ENCODE measurements at places on chromosomes 4 and X.

GRCh38 chr4:77629885-77630284 lies 24.3 kb downstream of the CXCL13 start:
- no peak for DNase-seq

DNA sequence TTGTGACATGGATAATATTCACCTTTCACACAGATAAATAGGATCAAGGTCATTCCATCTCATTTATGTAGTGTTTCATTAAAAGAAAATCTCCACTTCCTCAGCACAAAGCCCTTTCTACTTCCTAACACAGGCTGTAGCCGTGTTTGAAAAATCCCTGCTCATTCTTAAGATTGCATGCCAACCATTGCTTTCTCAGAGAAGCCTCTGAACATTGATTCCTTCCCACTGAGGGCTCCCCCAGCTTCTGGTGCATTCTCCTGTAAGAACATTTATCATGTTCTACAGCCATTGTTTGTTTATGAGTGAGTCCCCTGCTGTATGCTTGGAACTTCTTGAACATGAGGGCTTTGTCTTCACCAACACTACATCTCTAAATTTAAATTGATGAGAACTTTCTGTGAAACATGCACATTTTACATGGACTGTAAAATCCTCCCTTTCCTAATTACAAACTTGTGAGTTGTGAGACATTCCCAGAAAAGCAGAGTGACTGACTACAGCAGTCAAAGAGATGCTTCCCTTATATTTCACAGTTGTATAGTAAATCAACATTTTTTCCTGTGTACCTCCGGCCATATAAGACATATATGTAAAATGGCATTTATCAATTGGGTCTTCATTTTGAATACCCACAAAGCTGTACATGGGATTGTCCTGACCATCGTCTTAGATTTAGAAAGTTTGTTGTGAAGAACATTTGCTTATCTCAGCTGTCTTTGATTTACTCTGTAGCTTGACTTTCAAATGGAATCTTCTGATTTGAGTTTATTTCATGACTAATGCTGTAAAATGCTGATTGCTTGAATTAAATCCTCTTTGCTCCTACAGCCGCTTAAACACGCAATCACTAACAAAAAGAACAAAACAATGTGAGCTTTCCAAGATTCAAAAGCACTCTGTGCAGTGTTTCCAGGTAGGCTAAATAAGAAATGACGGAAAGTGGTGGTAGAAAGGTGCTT lies 600.5 kb upstream of the SLIT2 start:
- DNase-seq = no peak

- DNase-seq = no peak
Measured at GRCh38 chr4:141610365-141610764, 26.0 kb upstream of the IL15 start.

GRCh38 chrX:18855919-18856644 lies 127.8 kb downstream of the PHKA2 start:
- DNase-seq = no peak

GRCh38 chr4:829761-830600 lies 4.1 kb upstream of the CPLX1 start:
- DNase-seq = peak; percentile 52

DNA sequence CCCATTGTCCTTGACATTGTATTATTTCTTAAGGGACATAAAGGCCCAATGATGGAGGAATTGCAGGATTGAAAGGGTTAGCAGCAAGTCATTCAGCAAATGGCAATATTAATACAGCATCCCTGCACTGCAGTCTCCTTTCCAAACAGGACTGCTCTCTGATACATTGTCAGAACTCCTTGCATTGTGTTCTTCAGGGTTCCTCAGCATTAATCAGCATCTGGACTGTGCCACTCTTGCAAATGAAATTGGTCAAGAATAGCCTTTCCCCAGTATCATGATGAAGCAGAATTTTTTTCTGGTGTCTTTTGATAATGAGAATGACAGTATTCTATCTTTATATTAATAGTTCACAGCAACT lies 272.6 kb upstream of the HAND2 start:
- DNase-seq = no peak

DNA sequence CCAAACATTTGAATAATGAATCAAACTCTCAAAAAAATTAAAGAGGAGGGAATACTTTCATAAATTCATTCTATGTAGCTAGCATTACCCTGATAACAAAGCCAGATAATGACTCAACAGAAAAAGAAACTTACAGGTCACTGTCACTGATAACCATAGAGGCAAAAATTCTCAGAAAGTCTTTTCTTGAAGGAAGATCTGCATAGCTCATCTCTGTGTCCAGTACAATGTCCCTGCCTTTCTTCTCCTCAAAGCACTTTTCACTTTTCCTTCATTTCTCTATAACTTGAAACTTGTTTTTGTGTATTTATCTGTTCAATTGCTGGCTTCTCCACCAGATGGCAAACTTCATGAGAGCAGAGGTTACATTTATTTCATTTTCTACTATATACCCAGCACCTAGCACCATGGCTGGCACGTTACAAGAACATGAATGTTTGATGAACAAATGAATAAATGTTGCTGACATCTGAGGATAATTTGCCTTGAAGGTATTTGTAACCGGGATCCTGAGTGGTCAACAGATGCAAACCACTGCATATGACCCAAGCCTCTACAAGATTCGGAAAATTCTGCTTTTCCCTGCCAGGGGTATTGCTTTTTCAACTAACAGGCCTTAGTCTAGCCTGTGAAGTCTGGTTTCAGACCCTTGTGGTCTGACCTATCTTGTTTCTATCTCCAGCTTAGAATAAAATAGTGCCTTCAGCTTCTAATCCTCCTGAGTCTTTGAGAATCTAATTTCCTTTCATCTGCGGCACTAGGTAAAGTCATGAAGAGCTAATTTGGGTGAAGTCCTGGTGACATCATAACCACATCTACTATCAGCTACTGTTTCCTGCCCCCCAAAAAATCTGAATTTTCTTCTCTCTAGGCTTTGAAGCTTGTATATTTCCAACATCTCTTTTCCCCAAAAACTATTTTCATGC lies 52.5 kb upstream of the ANTXR2 start:
- peak; percentile 67 for DNase-seq

DNA sequence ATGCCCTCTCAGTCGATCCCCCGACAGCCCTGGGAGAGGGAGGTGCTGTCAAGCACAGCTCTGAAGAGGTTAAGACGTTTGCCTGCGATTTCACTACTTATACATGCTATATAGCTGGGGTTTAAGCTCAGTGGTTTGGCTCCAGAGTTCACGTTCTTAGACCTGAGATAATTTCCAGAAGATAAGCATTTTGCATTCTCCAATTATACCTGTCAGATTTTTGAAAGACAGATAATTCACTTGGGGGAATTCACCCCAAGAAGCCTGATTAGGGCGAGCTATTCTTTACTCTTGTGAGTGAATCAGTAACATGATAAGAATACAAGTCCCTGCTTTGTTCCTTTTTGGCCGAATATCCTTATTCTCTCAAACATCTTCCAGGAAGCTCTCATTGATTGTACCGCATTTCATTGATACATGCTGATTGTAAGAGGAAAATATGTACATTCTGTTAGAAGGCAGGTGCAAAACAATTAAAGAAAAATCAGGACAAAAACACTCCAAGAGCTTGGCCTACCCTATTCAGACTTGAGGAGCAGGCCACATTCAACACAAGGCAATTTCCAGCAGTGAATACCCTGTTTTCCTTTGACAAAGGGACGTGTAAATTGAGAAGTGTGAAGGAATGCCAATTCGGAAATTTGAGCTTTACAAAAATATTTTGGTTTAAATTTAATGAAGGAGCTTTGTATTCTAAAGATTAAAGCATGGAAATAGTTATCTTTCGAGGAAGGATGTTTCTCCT lies 30.2 kb downstream of the TENM3 start:
- DNase-seq = no peak

DNA sequence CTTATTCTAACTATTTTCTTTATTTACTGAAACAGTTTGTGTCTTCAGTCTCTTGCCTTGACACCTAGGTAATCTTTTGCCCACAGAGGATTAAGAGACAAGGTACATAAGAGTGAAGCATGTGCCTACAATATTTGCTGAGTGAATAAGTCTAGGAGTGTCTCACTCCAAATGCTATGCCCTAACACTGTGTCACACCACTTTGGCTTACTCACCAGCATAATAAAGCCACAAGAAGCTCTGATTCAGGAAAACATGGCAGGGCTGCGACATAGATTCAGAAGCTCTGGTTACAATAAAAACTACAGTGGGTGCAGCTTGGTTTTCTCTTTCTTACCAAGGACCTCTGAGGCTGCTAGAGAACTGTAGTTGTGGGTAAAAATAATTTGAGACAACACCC lies 127.1 kb downstream of the RBM46 start:
- DNase-seq = no peak

Measured in activated effector memory CD4-positive, alpha-beta T cell treated with anti-CD3 and anti-CD28 coated beads, Interleukin-2, amount 50 U/mL, for 16 hours (primary cell).